ENCODE measurements at places on chromosomes 1 and 21.

DNA sequence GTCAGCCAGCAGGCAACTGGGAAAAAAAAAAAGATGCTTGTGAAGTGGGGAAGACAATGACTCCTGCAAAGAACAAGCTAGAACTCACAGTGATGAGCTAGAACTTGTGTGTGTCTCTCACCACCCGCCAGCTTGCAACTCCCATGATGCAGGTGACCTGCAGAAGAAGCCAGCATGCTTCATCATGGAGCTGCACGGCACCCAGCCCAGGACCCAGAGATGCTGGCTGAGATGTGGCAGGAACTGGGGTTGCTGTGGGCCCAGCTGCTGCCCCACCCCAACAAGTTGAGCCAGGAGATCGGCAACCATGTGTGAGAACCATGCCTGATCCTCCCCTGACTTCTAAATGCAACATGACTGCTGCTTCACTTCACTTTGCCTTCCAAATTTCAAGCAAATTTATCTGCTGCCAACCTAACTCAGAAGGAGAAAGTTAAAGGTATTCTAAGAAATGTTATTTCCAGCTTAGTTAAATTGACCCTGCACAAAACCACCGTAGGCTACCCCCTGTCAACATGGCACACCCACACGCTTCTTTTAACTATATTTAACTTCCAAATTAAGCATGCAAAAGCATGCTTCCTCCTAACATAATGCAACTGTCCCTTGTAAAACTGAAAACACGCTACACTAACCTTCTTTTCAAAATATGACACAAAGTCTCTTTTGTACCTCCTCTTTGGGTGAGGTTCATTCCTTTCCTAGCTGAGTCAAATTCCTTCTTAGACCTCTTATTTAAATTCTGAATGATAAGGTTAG lies 166.0 kb upstream of the IGSF21 start:
- no peak for DNase-seq

DNA sequence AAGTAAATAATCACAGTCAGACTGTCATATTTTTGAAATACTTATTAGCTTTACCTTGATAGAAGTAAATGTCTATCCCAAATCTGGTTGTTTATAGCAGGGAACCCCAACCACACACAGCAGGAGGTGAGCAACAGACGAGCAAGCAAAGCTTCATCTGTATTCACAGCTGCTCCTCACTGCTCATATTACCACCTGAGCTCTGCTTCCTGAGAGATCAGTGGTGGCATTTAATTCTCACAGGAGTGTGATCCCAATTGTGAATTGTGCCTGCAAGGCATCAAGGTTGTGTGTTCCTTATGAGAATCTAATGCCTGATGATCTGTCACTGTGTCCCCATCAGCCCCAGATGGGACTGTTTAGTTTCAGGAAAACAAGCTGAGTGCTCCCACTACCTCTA lies 104.3 kb downstream of the GPATCH2 start:
- DNase-seq: no peak

- DNase-seq: peak; percentile 5
Measured at GRCh38 chr1:38915352-38915948, 26.2 kb downstream of the RHBDL2 start.

GRCh38 chr1:232493869-232494268 lies 136.1 kb downstream of the SIPA1L2 start:
- no peak for DNase-seq

DNA sequence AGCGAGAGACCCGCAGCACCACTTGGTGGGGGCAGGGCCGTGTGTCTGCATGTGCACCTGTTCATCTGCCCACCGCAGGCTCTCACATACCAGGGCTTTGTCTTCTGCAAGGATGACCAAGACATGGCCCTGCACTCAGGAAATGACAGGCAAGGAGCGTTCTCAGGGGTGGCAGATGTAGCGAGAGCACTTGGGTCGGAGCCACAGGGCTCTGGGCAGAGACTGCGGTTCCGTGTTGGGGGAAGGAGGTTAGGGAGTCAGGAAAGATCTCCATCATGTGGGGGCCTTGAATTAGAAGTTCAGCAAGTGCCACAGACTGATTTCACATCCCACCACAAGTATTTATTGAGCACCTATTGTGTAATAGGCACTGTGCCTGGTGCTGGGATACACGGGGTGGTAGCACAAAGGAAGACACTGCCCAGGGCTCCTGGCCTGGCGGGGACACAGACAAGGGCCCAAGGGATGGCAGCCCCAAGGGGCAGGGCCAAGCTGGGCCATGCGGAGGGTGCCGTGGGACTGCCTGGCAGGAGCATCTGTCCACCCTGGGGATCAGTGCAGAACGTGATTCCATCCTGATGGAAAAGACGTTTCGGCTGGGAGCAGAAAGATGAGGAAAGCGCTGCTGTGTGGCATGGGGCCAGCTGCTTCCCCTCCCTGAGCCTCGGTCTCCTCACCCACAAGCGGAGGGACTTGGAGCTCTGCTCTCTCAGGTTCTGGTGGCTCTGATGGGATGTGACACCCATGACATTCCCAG lies 11.4 kb upstream of the SPSB1 start:
- no peak for DNase-seq

DNA sequence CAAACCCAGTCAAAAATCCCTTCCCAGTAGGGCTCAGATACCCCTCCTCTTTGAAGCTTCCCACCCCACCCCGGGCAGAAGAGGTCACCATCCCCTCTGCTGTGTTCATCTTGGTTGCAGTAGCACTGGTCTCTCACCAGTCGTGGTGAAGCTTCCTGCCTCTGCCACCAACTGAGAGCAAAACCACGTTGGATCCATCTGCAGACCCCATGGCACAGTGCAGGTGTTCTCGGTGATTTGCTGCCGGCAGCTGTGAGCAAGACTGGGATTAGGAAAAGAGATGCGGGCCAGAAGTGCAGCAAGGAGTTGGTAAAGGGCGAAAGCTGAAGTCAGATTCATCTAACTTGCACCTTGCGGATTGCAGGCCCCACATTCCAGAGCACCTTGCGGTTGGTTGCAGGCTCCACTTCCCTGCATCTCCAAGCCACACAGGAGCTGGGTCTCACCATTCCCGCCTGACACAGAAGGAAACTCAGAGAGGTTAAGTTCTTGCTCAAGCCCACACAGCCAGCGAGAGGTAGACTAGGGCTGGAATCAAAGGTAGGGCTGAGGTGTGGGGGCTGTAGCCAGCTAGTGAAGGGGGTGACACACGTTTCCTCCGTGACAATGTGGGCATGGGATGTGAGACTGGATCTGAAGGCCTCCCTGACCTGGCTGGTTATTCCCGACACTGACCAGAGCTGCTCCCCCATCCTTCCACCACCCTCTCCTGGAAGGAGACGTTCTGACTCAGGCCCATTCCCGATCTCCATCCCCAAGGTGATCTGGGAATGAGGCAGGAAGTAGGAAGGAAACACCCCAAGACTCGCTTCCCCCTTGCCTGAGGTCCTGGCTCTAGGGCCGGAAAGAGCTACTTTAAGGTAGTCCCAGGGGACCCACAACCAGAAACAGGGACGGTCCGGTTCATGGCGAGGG lies 3.3 kb upstream of the FAM110D start:
- no peak for DNase-seq

- no peak for DNase-seq
Measured at GRCh38 chr1:70504176-70504820, 93.2 kb downstream of the CTH start.

DNA sequence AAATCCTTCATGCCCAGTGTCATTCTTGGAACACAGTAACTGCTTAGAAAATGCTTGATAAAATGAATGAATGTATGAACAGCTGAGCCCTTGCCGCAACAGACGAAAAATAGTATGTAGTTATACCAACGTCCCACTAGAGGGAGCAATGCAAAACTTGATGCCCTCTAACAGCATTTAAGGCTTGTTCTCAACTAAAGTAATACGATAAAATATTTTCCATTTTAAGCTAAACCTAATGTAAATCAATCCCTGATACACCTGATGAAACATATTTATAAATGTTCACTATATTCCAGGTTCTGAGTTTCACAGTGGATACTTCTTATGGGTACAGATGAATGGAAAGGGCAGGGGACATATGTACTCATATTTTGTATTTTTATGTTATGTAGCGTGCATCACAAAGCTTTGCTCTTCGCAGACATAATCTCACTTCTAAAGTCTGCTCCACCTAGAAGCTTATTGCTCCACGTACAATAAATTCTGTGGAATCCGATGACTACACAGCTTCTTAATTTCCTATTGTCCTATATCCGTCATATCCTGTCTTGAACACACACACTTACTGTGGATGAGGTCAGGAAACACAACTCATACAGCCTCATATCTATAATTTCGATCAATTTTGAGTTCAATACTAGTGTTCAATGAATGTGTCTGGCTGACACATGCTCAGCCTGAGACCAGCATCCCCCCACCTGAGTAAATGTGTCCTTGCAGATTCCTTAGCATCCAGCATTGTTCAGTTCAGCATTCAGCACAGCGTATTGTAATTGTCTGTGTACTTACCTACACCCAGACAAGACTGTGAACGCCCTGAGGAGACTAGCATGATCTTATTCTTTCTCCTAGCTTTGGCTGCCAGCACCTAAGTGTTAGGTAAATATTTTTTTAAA lies 4.4 kb upstream of the UTP25 start:
- no peak for DNase-seq

DNA sequence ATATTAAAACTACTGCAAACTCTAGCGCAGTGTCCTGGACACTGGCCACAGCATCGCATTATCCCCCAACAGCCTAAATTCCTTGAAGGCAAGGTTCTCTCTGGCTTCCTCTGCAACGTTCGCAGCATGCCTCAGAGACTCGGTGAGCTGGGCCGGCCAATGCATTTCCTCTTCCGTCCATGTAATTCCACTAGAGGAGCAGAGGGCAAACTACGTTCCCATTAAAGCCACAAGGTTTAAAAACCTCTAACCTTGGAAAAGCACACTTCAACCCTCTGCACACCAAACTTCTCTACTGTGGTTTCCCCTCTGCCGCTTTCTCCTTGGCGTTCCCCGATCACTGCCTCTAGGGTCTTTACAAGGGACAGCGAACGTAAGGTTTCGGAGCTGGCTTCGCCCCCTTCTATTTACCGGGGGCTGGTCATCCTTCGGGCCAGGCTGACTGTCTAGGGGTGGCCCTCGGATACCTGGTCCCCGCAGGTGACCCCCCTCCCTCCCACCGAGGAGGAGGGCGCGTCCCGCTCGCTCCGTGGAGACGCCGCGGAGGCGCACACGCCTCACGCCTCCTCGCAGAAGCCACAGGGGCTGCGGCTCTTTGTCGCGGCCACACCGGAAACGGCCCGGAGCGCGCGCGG lies 456 bp upstream of the SMYD2 start:
- peak; percentile 29 for DNase-seq

DNA sequence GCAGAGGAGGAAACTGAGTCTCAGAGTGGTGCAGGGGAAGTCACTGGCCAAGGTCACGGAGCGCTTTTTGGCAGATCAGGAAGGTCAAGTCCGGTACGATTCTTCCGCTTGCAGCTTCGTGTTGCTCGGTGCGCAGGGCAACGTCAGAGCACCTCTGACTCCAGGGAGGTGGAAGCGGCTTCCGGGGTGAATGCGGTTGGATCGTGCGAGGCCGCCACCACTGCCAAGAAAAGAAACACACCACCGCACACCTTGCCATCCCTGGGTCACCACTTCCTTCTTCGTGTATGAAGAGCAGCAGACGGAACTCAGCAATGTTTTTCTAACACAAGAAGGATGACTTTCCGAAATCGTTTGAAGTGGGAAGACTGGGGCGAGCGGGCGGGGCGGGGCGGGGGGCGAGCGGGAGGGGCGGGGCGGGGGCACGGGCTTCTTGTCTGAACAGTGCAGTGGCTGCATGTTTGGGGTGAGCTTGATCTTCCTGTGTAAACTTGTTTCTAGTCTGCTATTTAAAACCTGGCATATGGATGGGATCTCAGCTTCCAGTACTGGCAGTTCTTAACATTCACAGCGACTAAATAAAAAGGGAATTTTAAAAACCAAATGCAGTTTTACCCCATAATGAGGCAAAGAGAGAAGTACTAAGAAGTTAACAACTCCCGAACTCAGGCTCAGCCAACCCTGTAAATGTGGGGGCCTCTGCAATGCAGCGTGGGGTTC lies 300.0 kb downstream of the RRAGC start:
- DNase-seq: peak; percentile 74

- DNase-seq: no peak
Measured at GRCh38 chr1:110476028-110476765, 25.2 kb downstream of the PROK1 start.

GRCh38 chr1:31222176-31222575 lies 17.5 kb downstream of the NKAIN1 start:
- no peak for DNase-seq

DNA sequence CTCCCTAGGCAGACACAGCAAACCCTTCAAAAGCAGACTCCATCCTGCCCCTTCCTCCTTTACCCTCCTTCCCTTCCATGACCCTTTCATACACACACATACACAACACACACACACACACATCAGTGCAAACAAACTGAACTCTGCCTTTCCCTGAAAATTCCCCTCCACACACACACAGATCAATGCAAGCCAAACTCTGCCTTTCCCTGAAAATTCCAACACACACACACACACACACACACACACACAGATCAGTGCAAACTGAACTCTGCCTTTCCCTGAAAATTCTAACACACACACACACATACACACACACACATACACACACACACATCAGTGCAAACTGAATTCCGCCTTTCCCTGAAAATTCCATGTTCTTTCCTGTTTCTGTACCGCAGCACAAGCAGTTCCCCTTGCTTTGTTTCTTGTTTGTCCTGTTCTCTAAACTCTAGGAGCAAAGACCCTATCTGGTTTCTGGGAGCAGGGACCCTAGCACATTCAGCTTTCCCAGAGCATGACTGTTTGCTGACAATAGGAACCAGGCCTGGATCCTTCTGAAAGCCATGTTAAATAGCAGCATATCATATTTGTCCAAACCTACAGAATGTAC lies 91.0 kb downstream of the PTPN14 start:
- DNase-seq: no peak

- DNase-seq: no peak
Measured at GRCh38 chr21:40335704-40336103, 468.5 kb downstream of the PCP4 start.

GRCh38 chr1:55006931-55007330 lies 8.2 kb downstream of the BSND start:
- DNase-seq: no peak

DNA sequence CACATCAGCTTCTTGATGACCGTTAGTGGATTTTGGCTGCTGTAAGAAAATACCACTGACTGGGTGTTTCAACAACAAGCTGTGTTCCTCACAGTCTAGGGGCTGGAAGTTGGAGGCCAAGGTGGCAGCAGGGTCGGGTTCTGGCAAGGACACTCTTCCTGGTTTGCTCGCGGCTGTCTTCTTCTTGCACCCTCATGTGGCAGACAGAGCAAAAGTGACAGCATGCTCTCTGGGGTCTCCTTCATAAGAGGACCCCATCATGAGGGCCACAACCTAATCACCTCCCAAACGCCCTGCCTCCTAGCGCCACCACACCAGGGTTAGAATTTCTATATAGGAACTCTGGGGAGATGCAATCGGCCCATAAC lies 18.6 kb upstream of the TSPEAR start:
- DNase-seq: no peak

DNA sequence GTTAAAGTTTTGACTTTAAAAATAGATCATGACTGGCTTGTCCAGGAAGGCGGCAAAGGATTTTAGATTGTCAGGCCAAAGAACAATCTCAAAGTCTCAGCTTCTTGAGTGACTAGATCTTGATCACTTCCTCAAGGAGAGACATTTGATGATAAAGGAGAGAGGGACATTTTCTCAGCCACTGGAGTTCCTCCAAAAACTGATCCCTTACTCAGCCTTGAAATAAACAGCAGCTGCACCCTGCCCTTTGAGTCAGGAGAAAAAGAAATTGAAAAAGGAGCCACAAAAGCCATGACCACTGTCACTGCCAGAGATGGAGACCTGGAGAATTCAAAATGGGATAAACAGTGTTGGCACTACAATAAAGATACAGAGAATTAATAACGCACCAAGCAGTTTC lies 288.4 kb upstream of the PRMT6 start:
- no peak for DNase-seq

GRCh38 chr1:102531036-102531435 lies 534.3 kb upstream of the OLFM3 start:
- DNase-seq: no peak
